ENCODE measurements at places on chromosomes 7 and 10.

DNA sequence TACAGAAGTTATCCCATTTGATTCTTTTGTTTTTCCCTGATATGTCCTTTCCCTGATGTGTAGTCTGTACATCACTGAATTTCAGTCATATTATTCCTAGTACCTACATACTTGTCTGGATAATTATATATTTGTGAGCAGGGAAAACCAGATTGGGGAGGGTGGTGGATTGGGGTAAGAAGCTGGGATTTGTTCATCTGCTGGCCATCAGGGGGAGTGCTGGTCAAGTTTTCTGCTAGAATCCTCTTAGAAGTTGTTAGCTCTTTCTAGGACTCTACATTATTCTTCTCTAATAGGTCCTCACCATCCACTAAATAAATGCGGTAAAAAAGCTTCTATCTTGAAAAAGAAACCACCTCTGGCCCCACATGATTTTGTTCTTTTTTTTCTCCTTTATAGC lies 232.7 kb upstream of the TAC1 start:
- peak; percentile 55 for DNase-seq

DNA sequence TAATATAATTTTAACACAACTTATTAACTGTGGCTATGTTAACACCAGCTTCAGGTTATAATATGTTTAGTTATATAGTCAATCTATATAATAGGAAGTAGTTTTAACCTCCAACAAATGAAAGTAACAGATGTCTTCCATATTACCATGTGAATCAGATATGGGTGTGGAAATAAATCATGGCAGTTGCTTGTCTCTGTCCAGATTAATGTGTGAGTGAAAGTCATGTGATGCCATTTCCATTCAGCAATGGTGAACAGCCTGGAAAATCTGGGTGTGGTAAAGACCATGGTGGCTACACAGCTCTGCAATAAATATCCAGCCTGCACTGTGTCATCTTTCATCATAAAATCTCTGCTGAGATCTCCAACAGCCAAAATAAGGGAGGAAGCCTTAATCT lies 27.8 kb downstream of the HEPACAM2 start:
- no peak for DNase-seq

DNA sequence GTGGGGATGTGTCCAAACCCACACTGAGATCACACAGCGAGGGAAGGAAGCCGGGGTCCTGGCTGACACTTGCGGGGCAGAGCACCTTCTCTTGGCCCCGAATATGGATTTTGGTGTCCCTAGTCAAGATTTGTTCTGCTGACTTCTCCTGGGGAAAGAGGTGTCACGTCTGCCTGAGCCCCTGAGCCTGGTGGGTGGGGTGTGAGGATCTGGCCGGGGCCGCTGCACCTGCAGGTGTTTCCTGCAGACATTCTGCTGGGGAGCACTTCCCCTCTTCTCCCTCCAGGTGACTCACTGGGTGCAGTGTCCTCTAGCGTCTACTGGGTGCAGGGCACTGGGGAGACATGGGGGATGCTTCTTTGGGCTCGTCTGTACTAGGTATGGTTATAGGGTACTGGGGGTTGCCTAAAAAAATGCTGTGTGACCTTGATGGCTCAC lies 99.2 kb downstream of the GRK5 start:
- DNase-seq = no peak

GRCh38 chr10:75396631-75397495 lies 4.7 kb downstream of the ZNF503 start:
- no peak for DNase-seq

GRCh38 chr10:133481086-133481643 lies 27.4 kb downstream of the SCART1 start:
- DNase-seq = peak; percentile 3

DNA sequence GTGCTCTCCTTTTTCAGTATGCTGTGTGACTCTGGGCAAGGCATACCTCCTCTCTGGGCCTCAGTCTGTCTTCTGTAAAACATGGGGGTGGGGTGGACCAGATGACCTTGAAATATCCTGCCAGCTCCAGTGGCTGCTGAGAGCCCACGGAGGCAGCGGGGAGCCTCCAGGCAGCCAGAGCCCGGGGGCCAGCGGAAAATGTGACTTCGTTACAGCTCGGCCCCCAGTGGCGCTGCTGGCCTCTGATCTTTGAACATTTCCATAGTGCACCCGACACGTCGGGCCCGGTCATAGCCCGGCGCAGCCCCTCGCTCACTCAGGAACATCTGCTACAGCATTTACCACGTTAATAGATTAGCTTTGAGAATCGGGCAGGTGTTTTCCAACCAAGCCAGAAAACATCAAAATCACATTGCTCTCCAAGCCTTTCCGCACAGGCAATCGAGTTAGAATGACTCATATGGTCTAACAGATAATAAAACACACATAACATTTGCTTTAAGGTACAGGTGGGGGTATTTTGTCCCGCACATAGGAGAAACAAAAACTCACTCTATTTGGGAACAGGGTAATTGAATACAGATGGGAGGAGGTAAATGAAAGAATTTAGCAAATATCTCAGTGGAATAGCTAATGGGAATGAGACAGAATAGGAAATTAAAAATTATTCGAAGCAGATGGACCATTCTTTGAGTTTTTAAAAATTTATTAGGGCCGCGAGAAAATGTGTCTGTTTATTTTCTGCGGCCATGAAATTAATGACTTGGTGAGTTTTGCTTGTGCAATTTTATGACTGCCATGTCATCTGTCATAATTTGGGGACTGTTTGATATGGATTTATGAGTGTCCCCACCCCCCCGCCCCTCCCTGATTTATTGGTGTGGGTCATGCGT lies 26.3 kb upstream of the COMTD1 start:
- DNase-seq = peak; percentile 66

DNA sequence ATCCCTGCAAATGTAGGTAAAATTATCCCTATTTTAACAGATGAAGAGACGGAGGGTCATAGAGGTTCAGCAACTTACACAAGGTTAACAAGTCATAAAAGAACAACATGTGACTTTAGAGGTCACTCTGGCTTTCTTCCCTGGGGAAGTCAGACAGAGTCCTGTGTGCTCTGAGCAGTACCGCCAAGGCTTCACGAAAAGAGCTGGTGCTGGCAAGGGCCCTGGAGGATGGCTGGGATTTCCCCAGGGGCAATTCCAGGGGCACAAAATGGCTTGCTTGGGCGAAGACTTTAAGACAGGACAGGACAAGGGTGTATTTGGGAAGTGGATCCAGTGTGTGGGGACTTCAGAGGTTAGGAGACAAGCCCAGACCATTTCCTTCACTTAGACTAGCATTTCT lies 144.1 kb downstream of the PIP4K2A start:
- no peak for DNase-seq

DNA sequence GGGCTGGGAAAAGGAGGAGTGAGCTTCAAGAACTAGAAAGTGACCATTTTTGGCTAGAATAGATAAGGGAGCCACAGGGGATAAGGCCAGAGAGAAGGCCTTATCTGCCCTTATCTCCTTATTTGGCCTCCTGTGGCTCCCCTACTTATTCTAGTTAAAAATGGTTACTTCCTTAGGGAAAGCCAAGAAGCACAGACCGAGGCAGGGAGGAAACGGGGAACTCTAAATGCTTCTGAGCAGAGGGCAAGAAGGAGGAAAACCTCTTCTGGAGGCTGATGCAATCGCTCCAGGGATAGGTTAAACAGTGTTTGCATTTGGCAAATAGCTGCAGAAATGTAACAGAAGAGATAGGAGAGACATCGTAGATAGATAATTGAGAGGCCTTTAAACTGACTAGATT lies 18.6 kb downstream of the NRP1 start:
- DNase-seq = no peak

DNA sequence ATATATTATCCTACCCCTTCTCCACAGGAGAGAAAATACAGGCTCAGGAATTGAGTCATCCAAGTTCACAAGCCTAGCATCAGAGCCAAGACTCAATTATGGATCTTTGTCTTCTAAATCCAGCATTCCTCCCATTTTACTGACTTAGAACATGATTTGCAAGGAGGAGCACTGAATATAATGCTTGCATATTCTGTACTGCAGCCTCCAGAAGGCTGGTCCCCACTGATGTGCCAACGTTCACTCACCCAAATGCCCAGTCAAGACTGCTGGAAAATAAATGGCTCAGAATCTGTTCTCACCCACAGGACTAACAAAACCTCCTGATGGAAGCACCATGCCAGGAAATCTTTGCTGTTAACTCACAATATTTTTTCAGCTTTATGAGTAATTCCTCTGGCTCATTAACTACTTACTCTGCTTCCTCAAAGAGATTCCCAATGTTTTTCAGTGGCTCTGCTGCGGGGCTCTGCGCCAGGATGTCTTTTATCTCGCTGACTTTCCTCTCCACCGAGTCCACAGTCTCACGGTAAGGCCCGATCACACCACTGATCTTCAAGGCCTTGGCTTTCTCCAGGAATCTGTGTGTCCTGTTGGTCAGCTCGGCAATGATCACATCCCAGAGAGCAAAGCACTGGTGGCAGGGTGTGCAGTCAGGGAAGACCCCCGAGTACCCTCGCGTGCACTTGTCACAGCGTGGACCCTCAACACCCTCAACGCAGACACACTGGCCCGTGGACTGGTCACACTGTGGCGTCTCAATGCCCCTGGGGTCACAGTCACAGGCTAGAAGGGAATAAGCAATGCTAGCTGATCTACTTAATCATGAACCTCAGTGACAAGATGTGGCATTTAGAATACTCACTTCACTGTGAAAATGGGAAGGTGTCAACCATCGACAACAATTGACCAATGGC lies 48.8 kb downstream of the DLD start:
- no peak for DNase-seq

DNA sequence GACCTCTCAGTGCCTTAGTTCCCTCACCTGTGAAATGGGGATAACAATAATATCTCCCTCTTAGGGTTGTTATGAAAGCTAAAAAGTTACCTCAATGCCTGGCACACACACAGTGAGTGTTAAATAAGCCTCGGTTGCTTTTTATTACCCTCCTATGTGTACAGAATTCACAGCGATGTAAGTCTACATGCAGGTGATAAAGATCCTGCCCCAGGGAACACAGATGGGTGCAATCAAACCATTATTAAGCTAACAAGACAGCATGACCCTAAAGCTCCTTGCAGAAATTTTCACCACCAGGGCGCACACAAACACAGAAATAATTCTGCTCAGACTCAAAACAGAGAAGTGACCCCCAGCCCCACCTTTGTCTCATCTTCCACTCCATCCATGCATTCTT lies 261.9 kb downstream of the SNX10 start:
- peak; percentile 49 for DNase-seq

- DNase-seq = no peak
Observed at GRCh38 chr10:116324951-116325635, 845 bp downstream of the CCDC172 start.

DNA sequence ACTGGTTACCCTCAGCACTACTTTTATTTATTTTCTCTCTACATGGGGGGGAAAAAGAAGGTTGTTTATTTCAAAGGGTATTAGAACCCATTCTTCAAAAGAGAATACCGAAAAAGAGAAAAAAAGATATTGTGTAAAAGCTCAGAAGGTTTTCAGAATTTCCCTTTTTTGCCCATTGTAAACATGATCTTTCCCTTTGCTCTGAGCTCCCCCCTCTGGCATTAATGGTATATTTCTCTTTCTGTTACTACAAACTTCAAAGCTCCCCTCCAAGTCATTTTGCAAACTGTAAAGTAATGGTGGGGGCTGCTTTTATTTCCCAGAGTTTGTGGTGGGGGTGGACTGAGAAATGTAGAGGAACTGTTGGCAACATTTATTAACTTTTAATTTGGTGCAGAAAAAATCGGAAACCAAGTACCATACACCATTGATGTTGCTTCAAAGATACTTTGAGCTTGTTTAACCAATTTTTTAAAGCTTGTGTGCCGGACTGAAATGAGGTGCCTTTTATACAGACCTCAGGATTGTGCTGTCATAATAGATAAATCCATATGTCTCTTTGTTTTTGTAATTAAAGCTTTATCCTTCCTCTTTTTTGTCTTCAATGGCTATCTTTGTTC lies 181.5 kb downstream of the EXOC4 start:
- peak; percentile 61 for DNase-seq

DNA sequence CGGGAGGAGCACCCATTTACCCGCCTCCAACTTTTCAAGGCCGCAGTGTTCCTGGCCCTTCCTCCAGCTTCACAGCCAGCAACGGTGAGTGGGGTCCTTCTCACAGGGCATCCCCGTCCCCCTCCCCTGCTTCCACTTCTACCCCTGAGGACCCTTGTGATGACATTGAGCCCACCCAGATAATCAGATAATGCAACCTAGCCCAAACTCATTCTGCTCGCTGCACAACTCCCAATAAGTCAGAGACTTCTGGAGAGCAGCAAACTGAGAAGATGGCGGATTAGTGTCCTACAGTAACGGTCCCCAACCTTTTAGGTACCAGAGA lies 74.5 kb downstream of the OAT start:
- DNase-seq = no peak
